NT2/D1 (cell line): ENCODE measurements at places on chromosomes 13 and 19.

- DNase-seq: no peak
These were observed 1.3 kb downstream of the RFX2 start for GRCh38 chr19:6108721-6109633.

GRCh38 chr13:49607761-49608160, 20.5 kb upstream of the ARL11 start:
- DNase-seq: no peak

DNA sequence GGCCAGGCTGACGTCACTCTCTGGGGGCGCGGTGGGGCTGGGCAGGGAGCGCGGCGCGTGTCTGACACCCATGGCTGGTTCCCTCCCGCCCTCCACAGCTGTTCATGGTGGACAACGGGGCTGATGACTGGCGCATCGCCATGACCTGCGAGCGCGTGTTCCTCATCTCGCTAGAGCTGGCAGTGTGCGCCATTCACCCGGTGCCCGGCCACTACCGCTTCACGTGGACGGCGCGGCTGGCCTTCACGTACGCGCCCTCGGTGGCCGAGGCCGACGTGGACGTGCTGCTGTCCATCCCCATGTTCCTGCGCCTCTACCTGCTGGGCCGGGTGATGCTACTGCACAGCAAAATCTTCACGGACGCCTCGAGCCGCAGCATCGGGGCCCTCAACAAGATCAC, 14.7 kb downstream of the KCNN1 start:
- no peak for DNase-seq

- no peak for DNase-seq
These were observed 88.7 kb upstream of the TNFSF11 start for GRCh38 chr13:42485272-42485671.

DNA sequence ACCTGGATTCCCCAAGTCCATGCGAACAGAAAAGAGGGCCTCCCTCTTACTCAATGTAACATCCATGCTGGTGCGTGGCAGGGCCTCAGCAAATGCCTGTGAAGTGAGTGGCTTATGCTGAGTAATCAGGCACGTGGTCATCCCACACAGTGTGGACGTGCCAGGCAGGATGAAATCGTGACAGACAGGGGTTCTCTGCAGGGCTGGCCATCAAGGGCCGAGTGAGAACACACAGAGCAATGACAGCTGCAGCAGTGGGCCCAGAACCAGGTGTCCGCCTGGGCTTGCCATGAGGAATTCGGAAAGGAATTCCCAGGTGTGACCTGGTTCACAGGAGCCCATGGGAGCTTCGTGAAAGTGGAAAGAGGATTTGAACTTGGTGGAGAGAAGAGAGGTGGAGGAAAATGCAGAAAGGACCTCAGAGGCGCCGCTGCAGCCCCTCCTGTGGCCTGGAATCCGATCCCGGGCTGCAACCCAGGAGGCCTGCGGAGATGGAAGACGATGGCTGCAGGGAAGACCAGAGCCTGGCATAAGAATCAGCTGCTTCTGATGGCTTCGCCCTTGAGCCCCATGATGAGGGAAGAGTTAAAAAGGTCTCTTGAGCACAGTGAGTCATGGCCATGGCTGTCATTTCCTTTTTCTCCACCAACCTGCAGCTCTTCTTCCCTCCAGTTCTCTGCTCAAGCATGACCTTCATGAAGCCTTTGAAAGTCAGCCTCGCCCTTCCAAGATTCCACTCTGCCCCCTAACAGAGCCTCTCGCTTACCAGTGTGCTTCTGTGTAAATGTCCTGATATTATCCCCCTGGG, 34.6 kb upstream of the SOX1 start:
- no peak for DNase-seq

- DNase-seq: no peak
These were observed 481.7 kb upstream of the SLC10A2 start for GRCh38 chr13:103547914-103548313.

DNA sequence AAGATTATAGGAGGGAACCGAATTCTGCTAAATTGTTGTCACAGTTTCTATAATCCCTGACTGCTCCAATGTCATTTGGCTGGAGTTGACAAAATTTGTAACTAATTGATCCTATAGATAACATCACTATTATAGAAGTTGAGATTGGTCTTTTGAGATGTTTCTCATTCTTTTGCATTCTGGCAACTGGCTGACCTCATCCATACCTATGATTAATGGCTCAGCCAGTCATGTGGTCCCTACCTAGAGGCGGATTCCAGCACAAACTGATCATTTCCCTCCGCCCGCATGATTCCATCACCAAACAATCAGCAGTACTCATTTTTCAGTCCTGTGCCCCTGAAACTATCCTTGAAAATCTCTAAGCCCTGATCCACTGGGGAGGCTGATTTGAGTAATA, 4.2 kb downstream of the PSG2 start:
- no peak for DNase-seq

DNA sequence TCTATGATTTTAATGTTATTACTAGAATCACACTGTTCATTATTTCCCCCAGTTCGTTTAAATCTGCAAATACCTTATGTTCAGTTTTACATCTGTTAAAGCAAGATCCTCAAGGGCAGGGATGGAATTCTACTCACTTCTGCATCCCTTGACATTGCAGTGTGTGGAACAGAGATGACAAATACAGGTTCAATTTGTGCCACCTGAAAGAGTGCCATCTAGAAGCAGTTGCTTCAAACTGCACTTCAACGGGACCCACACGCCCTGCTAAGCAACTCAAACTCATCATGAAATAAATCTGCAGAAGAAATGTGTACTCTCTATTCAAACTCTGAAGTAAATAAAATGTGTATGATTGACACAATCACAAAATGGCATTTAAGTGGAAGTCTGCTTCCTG, 44.5 kb downstream of the RUBCNL start:
- no peak for DNase-seq

DNA sequence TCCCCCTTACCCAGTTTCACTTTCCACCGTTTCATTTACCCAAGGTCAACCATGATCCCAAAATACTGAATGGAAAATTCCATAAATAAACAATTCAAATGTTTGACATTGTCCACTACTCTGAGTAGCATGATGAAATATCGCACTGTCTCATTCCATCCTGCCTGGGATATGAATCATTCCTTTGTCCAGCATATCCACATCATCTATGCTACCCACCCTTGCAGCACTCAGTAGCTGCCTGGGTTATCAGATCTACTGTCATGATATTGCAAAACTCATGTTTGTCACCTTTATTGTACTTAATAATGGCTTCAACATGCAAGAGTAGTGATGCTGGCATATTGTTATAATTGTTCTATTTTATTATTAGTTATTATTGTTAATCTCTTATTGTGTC, 263.9 kb upstream of the NBEA start:
- no peak for DNase-seq
